ENCODE measurements at places on chromosomes 4 and X.

- no peak for DNase-seq
These were observed 23.9 kb upstream of the MSN start for GRCh38 chrX:65643531-65644052.

GRCh38 chr4:184774152-184774551, 40.3 kb upstream of the CENPU start:
- no peak for DNase-seq

GRCh38 chrX:31508338-31508737, 436.5 kb upstream of the FTHL17 start:
- no peak for DNase-seq

- no peak for DNase-seq
These were observed 6.7 kb upstream of the PRICKLE3 start for GRCh38 chrX:49192722-49193328.

DNA sequence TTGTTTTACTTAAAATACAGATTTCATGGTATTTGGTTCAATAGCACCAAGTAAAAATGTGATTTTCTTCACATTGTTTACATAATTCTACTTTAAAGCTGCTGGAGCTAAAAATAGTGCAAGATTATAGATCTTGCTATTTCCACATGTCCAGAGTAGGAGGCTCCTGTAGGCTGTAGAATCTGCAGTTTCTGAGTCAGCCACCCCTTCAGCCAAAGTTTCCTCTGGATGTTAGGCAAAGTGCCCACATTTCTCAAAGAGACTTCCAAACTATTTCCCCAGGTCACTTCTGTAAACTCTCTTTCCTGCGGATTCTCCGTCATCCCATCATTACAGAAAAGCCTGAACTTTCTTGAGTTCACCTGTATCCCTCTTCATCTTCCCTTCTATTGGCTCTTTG, 342.5 kb upstream of the FSTL5 start:
- DNase-seq = no peak

GRCh38 chr4:135238940-135239339, 1037.4 kb upstream of the PABPC4L start:
- DNase-seq = no peak

DNA sequence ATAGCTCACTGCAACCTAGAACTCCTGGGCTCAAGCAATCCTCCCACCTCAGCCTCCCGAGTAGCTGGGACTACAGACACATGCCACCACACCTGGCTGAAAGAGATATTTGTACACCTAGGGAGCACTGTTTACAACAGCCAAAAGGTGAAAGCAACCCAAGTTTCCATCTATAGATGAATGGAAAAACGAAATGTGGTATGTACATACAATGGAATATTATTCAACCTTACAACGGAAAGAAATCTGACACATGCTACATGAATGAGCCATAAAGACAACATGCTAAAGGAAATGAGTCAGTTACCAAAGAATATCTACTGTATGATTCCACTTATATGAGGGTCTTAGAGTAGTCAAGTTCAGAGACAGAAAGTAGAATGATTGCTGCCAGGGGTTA, 52.2 kb downstream of the ABCG2 start:
- no peak for DNase-seq

- no peak for DNase-seq
These were observed 2.9 kb upstream of the FAT1 start for GRCh38 chr4:186726426-186727168.

DNA sequence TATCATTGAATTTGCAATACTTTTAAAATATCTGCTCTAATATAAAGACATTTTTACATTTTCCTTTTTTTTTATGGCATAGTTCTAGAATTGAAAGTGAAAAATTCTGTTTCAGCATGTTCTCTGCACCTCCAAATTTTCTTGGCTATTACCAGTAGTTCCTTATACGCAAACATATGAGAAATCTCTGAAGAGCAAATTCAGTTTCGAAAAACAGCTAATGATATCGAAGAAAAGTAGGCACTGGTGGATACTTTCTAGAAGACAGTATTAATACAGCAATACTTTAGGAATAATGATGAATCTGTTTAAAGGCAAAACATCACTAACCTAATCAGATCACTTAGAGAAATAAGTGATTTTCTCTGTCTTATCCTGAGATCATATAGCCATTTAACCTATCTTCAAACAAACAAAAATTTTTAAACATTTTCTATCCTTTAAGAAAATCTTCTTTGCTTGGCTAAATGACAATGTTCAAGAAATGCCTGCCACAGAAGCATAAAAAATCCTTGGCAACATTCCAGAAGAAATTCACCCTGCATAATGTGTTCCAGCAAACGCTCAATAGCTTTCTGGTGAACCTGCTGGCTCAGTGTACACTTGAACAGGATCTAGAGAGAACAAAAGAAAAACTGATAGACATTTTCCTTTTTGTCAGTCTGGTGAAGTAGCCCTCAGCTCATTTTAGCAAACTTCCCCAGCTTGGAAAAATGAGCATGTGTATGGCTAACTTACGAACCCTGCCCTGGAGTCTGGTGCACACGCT, 51.2 kb upstream of the KLF3 start:
- no peak for DNase-seq

- no peak for DNase-seq
These were observed 13.8 kb upstream of the RELL1 start for GRCh38 chr4:37699868-37700481.

DNA sequence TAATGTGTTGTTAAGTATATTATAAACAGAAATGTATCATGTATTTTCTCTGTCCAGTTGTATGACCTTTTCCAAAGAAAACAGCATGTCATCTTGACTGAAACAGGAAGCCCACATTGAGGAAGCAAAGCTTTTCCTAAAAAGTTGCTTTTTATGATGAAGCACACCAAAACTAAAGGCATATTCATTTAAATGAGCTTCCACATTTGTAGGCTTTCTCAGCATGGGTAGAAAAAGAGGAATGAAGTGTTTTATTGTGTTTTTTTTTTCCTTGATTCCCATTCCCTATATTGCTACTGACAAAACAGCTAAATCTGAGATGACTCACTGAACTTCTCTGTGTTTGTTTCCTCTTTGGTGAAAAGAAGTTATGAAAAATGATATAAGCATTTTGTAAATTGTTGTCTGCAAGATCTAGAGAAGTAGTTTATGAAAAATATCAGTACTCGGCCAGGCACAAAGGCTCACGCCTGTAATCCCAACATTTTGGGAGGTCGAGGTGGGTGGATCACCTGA, 32.5 kb upstream of the FRAS1 start:
- DNase-seq = no peak

DNA sequence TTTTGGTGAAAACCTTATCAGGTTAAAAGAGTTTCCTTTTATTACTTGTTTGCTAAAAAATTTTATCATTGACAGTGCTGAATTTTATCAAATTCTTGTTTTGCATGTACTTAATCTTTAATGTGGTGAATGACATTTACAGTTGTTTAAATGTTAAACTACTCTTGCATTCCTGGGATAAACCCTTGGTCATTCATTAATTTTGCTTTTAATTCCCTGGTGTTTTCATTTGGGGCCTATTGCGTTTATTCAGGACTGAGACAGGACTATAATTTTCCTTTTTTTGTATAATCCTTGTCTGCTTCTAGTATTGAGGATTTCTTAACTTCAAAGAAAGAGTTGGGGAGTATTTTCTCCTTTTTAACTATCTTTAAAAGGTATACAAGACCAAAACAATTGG, 98.7 kb upstream of the TLL1 start:
- DNase-seq = no peak

DNA sequence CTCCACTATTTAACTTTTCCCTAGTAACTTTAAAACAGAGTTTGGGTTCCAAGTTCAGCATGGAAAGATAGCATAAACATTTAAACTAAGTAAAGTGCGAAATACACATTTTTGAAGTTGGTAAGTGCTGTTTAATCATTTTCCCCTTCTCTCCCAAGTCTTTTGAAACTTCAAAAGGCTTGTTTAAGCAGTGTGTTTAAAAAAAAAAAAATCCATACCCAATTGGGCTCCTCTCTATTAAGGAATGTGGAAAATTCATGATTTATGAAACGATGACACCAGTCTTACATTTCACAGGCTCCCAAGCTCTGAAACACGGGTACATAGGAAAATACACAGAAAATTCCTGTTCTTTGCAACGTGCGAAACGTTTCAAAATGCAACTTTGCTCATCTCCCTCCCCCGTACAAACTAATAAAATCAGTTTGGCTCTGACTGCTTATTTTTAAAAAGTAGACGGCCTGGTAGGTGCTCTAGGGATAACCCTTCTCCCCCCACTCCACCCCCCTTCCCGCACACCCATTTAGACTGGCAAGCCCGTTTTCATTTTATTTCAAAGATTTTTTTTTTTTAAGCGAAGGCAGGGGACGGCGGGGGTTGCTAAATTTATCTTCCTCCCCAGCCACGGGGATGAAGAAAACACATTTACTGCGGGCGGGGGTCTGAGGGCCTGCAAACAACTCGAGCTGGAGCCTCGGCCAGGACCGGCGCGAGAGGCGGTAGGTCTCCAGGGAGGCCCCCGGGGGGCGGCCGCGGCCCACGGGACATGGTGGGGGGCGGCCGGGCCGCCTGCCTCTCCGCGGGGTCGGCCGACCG, 786 bp upstream of the ZFX start:
- DNase-seq = no peak

DNA sequence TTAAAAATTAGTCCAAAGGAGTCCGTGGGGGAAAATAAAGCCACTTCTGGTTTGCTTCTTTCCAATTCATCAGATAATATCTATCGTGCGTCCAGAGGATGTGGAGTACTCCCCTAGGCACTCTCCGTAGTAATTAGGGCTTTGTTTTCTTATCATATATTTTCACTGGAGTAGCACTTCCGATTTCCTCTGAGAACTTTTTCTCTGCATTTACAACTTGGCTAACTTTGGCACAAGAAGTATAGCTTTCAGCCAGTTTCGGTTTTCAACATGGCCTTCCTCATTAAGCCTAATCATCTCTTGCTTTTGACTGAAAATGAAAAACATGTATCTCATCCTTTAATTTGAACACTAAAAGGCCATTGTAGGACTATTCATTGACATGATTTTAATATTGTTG, 80.5 kb downstream of the CASP3 start:
- no peak for DNase-seq

GRCh38 chr4:173448608-173449379, 49.9 kb upstream of the SCRG1 start:
- DNase-seq = no peak

DNA sequence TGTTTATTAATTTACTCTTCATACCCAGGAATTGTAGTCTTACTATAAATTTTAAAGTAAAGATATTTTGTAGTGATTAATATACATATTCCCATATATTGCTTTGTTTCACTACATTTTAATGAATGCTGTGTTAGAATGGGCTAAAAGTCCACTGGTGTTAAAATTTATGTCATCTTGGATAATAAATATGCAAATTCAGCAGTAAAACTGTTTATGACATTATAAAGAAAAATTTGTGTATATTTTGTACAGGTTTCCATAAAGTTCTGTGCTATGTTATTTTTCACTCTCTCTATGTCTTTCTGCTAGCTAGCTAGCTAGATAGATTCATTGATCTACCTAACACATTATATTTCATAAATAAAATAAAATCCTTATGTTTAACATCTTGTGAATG, 1071.2 kb downstream of the FAT4 start:
- DNase-seq = no peak

GRCh38 chrX:15059474-15059873, 186.3 kb downstream of the MOSPD2 start:
- DNase-seq = no peak

DNA sequence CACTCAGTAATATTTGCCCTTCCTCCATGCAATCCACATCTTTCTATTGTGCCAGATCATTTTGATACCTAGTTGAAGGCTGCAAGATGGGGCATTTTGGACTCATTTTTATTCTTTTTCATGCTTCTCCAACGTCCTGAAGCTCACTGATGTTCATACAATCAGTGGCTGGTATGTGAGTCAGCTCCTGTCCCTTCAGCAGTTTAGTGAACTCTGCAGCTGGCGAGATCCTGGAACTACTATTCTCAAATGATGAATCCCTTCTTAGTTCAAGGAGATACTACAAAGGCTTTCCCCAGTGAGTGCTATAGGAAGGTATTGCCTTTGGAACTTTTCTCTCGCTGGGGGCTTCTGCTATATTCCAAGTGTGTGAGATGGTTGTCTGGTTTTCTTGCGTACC, 9.6 kb upstream of the CCDC149 start:
- DNase-seq = no peak

GRCh38 chr4:80646061-80646460, 310.5 kb downstream of the CFAP299 start:
- DNase-seq = no peak

DNA sequence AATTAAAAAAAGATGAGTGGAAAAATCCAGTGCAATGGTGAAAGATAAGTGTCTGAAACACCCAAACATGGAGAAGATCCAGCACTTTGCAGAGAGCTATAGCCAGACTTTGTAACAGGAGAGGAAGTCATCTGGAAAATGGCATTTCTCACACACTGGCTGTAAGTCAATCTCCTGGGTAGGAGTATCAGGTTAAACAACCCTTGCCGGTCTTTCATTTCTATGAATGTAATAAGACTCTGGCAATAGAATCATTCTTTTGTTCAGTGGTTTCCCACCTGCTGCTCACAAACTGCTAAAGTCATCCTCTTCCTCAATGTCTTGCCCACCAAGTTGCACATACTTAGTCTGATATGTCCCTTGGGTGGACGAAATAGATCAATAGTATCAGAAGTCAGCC, 94.0 kb upstream of the ATP8A1 start:
- DNase-seq = no peak

DNA sequence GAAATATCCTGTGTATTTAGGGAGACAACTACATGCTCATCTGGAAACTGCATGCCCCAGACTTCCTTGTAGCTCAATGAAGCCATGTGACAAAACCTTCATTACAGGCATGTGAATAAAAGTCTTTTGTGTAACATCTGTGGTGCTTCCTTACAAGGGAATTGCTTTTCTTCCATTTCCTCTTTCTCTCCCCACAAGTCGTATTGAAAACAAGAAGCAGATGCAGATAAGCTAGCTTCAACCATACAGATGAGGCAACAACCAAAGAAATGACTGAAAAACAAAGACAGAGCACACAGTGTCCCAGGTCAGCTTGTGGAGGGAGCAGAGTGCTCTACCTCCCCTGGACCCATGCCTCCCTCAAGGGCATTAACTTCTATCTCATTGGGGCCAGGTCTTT, 115.8 kb upstream of the INPP4B start:
- DNase-seq = no peak

DNA sequence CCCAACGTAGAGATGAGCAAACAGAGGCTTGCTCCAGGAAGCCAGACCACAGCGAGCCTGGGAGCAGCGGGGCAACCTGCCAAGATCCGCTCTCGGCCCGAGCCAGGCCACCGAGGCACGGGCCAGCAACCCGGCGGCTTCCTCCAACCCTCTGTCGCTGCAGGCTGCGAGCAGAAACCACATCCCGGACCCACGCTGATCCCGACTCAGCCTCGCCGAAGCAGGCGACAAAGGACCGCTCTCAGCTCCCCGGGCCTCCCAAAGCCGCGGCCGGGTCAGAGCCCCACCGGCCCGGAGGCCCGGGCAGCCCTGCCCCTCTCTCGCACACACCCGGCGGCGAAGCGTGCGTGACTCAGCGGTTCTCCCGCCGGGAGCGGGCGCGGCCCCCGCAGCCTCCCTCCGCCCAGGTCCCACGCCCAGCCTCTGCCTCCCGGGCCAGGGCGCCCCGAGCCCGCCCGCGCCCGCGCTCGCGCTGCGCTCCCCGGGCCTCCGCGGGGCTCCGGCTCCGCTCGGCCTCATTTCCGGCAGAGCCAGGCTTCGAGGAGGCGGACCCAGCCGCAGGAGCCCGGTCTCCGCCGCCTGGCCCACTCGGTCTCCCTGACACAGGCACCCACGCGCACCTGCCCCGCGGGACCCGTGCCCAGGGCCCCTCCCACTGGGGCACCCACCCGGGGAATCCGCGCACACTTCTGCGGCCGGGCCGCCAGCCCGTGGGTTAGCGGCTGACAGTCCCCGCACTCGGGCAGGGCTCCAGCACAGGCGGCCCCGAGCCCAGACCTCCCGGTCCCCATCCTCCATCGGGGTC, 1.7 kb downstream of the PPP2R2C start:
- DNase-seq = no peak

Data from activated T-helper 1 cell treated with Interleukin-2 at 50 U/mL for 16 hours (primary cell).